ENCODE measurements at places on chromosomes 11 and 22.

- no peak for DNase-seq
Observed at GRCh38 chr11:9689721-9690120, 25.8 kb downstream of the SWAP70 start.

DNA sequence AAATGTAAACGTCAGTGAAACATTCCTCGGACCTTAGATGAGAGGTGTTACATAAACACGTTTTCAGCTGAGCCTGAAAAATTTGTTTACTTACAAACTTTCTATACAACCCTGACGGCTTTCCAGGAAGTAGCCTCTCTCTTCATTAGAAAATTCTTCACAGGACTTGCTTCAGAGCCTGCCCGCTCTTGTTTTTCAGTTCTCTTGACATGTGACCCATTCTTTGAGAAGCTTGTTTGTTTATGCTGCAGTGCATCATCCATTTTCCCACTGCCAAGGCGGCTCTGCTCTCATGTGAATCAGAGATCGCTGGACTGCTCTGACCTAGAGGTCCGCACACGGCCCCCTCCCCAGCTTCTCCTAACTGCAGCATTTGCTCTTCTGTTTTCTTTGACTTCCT lies 47.9 kb upstream of the ARHGAP42 start:
- no peak for DNase-seq

DNA sequence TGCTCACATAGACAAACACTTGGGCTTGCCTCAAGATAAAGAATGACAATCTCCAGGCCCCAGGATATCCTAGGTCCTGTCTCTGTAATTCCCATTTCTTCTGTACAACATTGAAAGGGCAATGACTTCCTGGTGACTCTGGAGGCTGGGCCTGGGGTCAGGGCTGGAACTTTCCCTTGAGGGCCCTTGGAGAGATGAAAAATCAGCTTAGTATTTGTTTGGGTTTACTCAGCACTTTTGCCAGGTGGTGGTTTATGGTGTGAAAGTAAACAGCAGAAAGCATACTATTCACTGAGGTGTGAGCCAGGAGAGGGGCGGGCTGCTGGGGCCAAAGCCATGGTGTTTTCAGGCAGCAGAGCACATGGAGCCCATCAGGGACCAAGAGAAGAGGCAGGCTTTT lies 214.7 kb upstream of the NARS2 start:
- DNase-seq, result no peak

DNA sequence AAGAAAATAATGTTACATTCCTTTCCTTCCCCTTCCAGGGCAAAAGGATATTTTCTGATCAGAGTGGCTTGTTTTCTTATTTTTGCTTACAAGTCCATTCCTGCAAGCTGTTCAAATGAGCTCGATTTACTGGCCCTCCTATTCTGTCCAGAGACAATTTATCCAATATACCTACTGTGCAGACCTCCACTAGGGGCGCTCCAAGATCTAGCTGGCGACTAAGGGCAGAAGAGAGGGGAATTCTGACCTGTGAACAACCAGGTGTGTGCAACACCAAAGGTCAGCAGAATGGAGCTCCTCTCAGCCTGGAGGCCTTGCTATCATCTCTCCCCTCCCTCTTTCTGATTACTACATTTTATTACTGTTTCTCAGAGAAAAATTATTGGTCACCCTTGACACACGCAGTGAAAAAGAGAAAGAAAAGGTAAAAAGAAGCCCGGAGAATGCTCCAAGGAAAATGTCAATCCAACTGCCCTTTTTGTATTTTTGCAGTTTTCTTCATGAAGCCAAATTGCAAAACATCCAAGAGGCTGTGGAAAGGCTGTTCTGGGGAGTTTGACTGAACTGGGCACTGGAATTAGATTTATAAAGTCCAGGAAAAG lies 3.2 kb downstream of the SEZ6L start:
- peak; percentile 70 for DNase-seq

DNA sequence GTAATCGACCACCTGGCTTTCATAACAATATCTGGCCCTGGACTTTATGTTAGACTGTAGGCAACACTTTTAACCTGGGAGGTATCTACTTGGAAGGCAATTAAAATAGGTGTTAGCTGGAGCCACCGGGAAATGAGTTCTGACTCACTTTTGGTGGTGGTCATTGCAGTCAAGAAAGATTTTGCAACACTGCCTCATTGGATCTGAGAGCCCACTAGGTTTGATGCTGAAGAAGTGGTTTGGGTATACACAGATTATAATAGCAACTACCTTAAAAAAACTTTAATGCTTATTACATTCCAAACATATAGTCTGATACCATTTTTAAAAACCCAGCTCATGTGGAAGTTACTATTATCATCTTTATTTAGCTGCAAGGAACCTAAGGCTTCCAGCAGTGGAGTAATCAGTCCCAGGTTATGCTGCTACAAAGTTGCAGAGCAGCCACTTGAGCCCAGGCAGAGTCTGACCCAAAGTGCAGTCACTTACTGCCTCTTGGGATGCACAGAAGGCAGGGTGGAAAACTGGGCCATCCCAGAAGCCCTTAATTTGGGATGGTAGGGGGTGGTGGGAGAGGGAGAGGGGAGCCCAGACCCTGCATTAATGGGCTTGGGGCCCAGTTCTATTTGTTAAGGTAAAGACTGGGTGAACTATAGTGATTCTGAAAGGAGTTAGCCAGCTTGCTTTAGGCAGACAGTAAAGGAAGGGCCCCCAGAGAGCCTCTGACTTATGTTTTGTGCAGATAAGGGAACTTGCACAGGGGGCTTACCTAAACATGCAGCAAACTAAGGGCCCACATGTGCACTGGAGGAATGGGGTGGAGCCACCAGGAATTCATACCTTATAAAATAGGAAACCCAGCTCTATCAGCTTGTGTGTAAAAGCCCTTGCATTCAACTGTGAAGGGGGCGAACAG lies 149.4 kb downstream of the SNX19 start:
- no peak for DNase-seq

GRCh38 chr11:121626507-121626875 lies 173.7 kb upstream of the SORL1-AS1 start:
- no peak for DNase-seq

GRCh38 chr11:36453678-36454077 lies 56.4 kb downstream of the TRAF6 start:
- no peak for DNase-seq

DNA sequence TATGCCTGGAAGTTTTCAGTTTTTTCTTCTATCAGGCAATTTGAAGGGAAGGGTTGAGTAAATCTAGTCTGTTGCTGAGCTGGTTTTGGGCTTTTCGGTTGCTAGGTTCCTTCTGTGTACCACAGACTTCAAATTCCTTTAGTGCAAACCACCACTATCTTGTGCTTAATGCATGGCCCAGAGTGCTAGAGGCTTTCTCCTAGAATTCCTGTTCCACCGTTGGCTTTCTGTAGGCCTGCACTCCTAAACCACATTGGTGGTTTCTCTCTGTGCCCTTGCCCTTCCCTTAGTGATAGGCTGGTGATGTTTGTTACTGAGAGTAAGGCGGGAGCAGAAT lies 47.1 kb upstream of the CTSC start:
- DNase-seq, result no peak

DNA sequence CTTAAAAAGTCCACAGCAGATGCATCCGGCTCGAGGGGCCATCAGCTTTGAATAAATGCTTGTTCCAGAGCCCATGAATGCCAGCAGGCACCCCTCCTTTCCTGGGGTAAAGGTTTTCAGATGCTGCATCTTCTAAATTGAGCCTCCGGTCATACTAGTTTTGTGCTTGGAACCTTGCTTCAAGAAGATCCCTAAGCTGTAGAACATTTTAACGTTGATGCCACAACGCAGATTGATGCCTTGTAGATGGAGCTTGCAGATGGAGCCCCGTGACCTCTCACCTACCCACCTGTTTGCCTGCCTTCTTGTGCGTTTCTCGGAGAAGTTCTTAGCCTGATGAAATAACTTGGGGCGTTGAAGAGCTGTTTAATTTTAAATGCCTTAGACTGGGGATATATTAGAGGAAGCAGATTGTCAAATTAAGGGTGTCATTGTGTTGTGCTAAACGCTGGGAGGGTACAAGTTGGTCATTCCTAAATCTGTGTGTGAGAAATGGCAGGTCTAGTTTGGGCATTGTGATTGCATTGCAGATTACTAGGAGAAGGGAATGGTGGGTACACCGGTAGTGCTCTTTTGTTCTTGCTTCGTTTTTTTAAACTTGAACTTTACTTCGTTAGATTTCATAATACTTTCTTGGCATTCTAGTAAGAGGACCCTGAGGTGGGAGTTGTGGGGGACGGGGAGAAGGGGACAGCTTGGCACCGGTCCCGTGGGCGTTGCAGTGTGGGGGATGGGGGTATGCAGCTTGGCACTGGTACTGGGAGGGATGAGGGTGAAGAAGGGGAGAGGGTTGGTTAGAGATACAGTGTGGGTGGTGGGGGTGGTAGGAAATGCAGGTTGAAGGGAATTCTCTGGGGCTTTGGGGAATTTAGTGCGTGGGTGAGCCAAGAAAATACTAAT lies 1.9 kb downstream of the NEAT1 start:
- no peak for DNase-seq

All from iPS-NIHi11 (cell line).